NCI-H345 (cell line): ENCODE measurements at places on chromosomes 6 and 20.

GRCh38 chr6:153437193-153437592 lies 306.1 kb upstream of the RGS17 start:
- no peak for DNase-seq

- no peak for DNase-seq
Measured at GRCh38 chr6:28979679-28980078, 25.4 kb downstream of the ZNF311 start.

DNA sequence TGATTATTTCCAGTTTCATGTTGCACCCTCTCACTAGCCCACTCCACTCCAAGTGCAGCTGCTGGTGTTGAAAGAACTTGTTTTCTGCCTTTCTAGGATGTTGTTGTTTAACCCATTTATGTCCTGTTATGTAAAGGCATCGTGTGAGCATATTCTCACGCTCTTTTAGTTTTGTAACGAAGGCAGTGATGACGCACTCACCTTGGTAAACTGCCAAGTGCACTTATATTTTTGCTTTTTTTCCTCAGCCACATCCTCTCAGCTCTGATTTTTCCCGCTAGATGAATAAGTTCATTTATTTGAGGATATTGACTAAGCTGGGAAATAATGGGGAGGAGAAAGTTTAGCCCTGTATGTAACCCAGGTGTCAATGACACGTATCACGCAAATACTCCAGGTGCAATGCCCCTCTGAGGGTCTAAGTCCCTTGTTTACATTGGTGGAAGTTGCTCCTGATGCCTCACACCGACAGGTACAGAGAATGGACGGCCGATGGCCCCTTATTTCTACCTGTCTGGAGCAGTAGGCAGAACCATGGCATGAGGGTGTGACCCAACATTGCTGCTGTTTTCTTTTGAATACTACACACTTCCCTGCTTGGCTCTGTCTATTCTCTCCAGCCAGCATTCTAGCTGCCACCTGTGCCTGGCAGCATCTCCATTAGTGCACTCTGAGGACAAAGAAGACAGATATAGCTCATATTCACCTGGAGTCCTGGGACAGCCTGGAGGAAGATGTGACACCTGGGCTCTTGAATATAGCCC lies 132.7 kb upstream of the SLC24A3 start:
- peak; percentile 33 for DNase-seq

DNA sequence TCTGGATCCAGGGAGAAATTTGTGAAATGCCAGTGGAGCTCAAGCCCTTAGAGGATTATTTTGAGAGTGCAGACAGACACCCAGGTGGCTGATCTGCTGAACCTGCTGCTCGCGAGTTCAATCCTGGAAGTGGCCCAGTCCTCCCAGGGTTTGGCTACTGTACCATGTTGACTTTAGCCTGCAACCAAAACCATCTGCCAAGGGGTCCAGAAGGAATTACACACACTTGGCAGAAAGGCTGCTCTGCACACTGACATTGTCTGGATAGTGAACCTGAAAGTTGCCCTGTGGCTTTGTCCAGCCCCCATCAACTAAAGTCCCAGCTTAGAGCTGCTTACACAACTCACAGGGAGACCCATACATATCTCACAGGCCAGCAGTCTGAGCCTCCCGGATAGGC lies 21.6 kb upstream of the PI3 start:
- no peak for DNase-seq

- no peak for DNase-seq
Measured at GRCh38 chr20:24366336-24367004, 103.0 kb upstream of the SYNDIG1 start.

GRCh38 chr6:157148391-157149323 lies 174.7 kb downstream of the TMEM242 start:
- DNase-seq = no peak

DNA sequence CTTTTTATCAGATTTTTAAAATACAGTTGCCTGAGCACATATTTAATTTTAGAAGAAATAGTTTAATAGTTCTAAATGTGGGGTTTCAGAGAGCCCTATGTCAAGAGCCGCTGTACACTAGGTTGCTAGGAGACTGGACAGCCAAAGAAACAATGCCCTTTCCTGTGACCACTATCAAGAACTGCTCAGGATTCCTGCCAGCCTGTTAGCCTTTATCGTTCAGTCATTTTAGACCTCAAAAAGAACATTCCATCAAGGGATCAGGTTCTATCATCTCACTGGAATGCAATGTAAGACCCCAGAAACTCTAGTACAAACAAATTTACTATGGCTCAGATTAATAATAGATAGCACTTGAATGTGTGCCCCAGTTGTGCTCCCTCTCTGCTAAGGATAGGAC lies 181.2 kb upstream of the CCN2 start:
- DNase-seq = no peak

GRCh38 chr6:130020073-130020906 lies 1.9 kb downstream of the L3MBTL3 start:
- peak; percentile 2 for DNase-seq

DNA sequence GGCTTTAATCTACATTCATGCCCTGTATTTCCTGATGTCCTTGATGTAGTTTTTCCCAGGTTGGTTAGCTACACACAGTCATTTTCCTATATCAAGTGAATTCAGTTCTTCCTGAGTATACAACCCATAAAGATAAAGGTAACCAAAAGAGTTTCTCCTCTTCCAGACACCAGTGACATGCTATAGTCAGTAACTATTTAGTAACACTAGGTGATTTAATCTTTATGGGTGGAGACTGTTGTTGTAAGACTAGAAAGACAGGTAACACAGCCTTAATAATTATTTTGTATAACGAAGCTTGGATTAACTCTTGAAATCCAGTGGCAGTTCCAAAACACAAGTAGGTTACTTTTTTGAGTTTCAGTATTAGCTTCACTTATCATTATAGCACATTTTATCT lies 17.6 kb downstream of the MCUR1 start:
- DNase-seq = no peak

GRCh38 chr6:63352544-63353285 lies 32.9 kb upstream of the LGSN start:
- DNase-seq = no peak

DNA sequence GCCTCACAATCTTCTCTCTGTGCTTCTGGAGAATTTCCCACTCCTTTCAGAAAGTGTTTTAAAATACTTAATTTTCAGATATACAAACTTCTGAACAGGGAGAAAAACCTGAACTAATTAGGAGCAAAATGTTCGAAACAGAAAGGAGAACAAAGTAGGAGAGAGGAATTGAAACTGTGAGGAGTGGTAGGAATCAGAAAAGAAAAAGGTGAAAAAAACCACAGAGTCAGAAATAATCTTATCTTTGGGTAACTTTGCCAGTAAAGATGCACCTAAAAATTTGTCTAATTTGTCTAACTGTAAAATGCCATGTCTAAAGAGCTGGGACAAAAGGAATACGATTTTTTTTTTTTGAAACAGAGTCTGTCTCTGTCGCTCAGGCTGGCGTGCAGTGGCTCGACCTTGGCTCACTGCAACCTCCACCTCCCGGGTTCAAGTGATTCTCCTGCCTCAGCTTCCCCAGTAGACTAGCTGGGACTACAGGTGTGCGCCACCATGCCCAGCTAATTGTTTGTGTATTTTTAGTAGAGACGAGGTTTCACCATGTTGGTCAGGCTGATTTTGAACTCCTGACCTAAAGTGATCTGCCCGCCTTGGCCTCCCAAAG lies 4.7 kb upstream of the RIPOR2 start:
- DNase-seq = no peak

GRCh38 chr6:32991972-32992371 lies 17.4 kb downstream of the HLA-DOA start:
- DNase-seq = no peak

GRCh38 chr20:44735816-44736169 lies 9.9 kb upstream of the KCNK15 start:
- DNase-seq = no peak

- DNase-seq = no peak
Measured at GRCh38 chr6:12119085-12119588, 107.0 kb downstream of the HIVEP1 start.

- DNase-seq = peak; percentile 40
Measured at GRCh38 chr6:80214436-80215022, 108.1 kb downstream of the BCKDHB start.

- no peak for DNase-seq
Measured at GRCh38 chr20:50050660-50051308, 62.2 kb downstream of the UBE2V1 start.

GRCh38 chr6:42659806-42660205 lies 62.6 kb downstream of the PRPH2 start:
- no peak for DNase-seq

DNA sequence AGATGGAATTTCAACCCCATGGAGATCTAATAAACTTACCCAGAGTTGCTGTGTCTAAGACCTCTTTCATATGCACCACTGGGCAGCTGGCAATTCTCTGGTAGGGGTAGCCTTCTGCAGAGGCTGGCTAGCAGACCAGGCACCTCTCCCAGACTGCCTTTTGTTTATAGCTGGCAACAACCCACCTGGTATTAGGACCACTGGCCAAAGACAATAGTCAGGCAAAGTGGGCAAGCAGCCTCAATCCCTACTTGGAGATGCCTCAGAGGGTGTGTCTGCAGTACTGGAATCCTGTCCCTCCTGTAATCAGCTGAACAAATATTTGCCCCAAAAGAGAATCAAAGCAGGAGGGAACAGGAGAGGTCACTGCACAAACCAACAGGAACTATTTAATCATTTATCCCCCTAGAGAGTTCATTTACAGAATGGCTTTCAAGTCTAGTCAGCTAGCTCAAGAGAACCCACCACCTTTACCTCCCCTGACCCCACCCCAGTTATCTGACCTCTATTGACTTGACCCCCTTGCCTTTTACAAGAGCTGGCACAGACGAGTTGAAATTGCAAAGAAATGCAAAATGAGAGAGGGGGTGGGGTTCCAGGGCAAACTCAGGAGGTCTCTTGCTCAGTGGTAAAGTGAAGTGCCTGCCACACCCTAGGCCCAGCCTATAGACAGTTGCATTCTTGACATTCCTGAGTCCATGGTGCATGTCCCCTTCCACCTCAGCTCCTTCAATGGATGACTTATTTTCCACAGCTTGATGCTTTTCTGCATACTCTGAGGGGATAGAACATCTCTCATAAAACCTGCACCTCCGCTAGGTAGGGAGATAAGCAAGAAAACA lies 2.8 kb downstream of the BCL2L1 start:
- no peak for DNase-seq

- DNase-seq = no peak
Measured at GRCh38 chr6:95243053-95243452, 334.3 kb upstream of the MANEA start.

DNA sequence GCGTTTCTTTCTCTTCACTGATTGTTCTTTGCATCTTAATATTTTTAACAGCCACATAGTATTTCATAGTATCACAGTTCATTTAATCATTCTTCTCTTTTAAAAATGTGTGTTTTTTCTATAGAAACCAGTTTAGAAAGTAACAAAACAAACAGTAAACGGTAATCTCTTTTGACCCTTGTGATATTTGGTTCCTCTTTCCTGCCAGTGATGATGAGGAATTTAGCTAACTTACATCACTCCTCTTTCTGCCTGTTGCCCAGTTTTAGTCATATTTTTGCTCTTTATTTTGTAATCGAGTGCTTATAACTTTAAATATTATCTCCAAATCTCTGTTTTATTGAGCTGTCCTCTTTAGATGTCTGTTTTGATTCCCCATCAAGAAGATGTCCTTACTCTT lies 38.1 kb upstream of the ZBTB24 start:
- no peak for DNase-seq

- no peak for DNase-seq
Measured at GRCh38 chr20:23005776-23006175, 29.3 kb upstream of the SSTR4 start.

DNA sequence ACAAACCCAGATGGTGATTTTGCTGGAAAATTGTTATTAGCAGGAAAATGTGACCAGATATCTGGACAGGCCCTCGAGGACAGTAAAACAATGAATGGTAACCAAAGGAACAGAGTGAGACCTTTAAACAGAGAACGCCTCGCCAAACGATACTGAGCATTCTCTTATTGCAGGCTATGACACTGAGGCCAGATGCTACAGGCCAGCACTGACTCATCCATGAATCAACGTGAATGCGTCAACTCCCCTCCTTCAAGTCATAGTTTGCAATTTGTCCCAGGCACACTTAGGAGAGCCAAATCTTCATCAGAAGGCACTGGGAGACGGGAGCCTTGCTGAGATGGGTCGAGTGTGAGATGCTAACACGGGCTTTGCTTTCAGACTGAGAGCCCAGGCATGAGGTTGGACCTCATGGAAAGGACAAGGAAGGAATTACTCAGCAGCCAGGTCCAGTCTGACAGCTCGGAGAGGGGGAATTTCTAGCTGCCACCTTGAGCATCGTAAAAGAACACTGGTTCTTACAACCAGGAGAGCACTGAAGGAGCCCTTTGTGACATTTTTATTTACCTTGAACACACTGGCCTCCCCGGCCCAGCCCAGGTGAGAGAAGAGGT lies 60.7 kb downstream of the BMP7 start:
- DNase-seq = no peak

GRCh38 chr6:88810701-88811100 lies 152.7 kb downstream of the RNGTT start:
- DNase-seq = no peak

DNA sequence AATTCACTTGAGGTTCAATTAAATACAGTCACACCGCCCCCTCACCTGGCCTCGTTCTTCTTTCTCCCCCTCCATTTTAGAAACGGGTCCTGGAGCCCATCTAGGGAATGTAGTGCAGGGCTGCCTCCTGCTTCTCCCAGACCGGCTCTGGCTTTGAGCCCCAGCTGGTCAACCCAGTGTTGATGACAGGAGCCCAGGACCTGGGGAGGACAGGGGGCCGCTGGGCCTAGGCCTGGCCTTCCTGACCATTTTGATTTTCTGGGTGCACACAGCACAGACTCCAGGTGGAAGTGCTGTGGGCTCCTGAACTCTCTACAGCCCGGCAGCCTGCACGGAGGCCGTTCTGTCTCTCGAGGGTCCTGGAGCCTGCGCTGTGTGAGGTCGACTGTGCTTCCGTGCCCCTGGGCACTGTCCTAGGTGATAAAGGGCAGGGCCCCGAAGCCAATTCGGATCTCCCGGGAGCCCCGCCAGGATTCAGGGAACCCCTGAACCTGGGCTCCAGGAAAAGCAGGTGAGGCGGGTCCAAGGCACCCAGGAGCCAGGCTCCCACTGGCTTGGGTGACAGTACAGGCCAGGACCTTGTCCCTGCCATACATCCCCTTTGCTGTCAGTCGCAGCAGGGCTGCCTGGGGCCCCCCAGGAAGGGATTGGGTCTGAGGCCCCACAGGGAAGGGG lies 23.3 kb downstream of the NPEPL1 start:
- no peak for DNase-seq

GRCh38 chr6:85752602-85753001 lies 109.9 kb upstream of the SYNCRIP start:
- DNase-seq = no peak

DNA sequence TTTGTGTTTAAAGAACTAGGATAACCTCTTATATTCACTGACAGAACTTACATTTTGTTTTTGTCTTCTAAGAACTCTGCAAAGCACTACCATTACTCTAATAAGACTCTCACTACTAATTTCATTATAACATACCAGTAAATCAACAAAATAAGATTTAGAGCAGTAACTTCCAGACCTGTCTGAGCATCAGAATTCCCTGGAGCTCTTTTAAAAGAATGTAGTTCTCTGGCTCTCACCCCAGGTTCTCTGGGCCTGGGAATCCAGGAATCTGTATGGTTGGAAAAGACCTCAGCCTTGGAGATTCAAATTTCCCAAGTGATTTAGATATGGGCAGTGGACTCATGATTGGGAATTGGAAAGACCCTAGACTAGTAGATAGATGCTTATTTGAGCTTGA lies 89.4 kb downstream of the JAG1 start:
- no peak for DNase-seq

GRCh38 chr6:30244560-30244959 lies 31.4 kb upstream of the TRIM26 start:
- no peak for DNase-seq
